ENCODE measurements at places on chromosomes 16 and 17.

DNA sequence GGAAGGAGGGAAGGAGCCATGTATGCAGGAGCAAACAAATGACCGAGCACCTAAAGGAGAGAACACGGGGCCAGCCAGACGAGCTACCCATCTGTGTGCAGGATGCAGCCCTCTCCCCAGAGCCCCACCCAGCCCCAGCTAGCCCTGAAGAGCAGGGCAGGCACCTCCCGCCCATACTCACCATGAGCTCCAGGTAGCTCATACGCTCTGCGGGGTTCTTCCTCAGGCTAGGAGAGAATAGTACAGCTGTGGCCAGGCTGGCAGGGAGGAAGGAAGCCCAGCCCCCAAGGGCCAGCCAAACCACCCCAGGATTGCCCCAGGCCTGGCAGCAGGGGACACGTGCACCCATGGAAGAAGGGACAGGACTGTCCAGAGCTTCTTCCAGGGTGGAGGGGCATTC is 81.9 kb downstream of the KCNJ18 start:
- DNase-seq = no peak

DNA sequence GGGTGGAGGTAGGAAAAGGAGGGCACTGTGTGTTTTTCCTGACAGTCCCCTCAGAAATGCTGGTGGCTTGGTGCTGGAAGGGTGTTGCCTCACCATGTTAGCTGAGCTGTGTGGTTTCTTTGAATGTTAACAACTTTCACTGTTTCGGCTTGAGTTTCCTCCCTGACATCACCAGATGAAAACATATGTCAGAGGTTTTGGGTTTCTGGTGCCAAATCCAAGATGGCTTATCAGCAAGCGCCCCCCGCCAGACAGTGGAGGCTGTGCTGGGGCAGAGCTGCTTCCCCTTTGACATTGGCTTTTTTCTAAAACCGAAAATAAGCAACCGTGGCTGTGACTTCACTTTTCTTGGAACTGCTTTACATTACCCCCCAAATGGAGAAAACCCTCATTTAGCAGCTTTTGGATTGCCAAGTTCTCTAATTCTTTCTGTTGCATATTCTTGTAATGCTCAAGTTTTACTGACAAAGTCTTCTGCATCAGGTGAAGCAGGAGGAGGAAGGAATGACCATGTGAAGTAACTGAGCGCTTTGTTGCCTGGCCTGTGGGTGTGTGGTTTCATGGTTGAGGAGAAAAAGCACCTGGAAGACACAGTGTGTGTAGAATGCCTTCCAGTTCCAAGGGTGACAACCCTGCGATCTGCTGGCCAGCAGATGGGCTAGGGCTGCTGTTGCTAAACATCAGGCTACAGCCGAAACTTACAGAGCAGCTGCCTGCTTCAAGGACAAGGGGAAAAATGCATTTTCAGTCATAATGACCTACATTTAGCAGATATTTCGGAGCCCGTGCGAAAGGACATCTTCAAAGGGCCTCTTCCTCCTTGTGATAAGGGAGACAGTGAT is 9.7 kb downstream of the RMI2 start:
- DNase-seq = peak; percentile 69

DNA sequence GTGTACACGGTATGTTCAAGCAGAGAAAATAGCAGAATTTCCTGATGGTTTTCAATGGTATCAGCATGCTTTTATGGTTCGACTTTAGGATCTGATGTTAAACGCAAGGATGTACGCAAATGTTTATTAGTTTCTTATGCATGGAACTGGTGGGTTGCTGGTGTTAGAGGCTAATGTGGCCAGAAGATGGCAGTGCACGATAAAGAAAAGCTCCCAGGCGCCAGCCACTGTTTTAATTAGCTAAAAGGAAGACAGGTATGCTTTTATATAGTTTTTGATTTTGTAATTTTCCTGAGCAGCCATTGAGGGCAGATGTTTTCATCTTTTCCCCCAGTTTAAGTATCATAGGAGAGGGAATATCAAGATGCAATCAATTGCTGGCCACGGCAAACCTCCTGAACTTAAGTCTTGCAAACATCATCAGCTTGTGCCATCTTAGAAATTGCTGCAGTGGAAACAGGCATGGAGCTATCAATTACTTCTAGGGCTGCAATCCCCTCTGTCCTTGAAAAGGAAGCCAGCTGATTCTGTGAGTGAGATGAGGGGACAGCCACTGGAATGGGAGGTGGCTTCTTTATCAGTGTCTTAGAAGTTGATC is 648.5 kb upstream of the RBFOX1 start:
- no peak for DNase-seq

- DNase-seq = no peak
These were observed 2.1 kb downstream of the HCRT start for GRCh38 chr17:42182927-42183734.

DNA sequence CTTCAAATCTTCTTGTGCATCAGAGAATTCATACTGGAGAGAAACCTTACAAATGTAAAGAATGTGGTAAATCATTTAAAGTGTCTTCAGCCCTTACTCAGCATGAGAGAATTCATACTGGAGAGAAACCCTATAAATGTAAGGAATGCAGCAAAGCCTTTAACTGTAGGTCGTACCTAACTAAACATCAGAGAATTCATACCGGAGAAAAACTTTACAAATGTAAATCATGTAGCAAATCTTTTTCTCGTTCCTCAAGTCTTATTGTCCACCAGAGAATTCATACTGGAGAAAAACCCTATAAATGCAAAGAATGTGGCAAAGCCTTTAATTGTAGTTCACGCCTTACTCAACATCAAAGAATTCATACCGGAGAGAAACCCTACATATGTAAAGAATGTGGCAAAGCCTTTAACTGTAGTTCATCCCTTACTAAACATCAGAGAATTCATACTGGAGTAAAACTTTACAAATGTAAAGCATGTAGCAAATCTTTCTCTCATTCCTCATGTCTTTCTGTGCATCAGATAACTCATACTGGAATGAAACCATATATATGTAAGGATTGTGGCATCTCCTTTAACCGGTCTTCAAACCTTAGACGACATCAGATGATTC is 118.5 kb upstream of the ZNF267 start:
- no peak for DNase-seq

- DNase-seq = no peak
These were observed 1.7 kb downstream of the RPH3AL start for GRCh38 chr17:350706-351448.

- DNase-seq = no peak
These were observed 1.1 kb downstream of the PLLP start for GRCh38 chr16:57283214-57283958.

GRCh38 chr16:85642762-85643358 is 29.7 kb downstream of the GSE1 start:
- DNase-seq = no peak

- peak; percentile 34 for DNase-seq
These were observed 10.3 kb downstream of the NT5M start for GRCh38 chr17:17313350-17313991.

Measured in stimulated activated CD8-positive, alpha-beta memory T cell treated with anti-CD3 and anti-CD28 coated beads, Interleukin-4, amount 100 ng/mL, for 24 hours (primary cell).